ENCODE measurements at places on chromosomes 12 and 14.

DNA sequence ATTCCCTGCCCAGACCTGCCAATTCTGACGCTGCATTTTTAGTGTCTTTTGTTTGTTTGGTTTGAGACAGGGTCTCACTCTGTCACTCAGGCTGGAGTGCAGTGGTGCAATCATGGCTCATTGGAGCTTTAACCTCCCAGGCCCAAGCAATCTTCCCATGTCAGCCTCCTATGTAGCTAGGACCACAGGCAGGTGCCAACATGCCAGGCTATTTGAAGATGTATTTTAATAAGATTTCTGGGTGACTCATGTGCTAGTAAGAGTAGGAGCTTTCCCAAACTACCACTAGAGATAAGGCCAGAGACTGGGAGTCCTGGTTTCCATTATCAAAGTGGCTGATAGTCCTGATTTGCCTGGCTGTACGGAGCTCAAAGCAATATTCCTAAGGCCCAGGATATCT lies 693.3 kb downstream of the MED13L start:
- no peak for DNase-seq

DNA sequence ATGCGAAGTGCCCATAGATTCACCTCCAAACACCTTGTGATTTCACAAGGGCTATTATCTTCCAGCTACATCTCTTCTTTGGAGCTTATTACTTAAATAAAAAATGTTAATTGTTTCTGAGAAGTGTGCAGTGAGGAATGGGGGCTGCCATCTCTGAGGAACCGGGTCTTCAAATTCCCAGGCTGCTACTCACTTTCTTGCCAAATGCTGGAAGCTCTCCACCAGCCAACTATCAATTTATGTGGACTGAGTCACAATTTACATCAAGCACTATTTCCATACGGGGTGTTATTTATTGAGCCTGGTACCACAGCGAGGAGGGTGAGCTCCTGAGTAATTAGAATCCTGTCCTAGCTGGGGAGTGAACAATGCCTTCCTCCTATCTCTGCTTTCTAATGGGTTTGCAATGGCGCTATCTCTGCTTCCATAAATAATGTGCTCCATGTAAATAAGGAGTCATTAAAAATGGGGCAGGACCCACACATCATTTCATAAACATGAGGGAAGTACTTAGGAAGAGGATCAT lies 898.3 kb downstream of the VRK1 start:
- DNase-seq: no peak

DNA sequence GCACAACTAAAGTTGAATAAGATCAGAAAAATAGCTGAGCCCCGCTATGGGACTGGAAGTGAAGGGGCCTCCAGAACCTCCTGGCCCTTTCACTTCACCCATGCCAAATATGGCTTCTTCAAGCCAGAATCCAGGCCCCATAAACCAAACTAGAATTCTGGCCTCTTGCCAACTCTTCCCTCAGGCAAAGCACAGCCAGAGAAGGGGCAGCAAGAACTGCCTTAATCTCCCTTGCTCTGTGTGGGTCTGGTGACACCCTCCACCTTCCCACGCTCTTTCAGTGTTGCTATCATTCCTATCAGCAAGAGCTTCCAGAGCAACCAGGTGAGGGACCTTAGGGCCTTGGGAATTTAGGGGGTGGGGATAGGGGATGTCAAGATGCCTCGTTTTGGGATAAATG lies 3.1 kb upstream of the PNMA1 start:
- DNase-seq: no peak

- DNase-seq: no peak
Measured at GRCh38 chr12:122558745-122559641, 31.9 kb downstream of the KNTC1 start.

DNA sequence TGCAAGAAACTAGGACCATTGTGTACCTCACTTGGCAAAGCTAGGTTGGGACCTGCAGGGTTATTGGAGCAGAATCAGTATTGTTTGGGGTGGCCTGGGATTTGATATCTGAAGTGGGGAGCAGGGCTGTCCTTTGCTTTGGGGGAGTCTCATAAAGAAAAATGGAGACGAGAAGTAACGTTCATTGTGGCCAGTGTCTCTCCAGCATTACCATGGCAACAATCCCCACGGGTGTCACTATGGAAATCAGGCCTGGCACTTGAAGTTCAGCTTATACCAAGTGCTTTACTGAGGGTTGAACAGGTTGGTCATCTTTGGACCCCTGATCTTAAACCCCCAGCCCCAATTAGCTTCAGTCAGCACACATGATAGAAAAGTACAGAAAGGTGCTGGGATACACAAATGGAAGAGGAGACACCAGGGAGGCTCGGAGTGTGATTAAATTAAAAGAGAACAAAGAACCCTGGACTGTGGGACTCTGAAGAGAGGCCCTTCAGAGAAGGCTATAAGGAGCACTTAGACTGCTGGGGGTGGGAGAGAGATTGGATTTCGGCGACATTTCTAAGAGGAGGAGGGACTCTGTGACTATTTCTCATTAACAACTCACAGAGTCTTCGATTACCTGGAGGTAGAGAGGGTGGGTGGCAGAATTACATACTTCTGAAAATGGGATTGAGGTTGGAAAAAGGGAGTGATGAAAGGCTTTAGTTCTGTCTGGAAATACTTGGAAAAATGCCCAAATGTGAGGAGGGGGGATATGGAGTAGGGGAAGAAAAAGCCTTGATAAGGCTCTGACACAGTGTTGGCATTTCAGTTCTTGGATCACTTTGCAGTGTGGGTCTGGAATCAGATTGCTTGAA lies 3.7 kb downstream of the KIF5A start:
- DNase-seq: no peak

DNA sequence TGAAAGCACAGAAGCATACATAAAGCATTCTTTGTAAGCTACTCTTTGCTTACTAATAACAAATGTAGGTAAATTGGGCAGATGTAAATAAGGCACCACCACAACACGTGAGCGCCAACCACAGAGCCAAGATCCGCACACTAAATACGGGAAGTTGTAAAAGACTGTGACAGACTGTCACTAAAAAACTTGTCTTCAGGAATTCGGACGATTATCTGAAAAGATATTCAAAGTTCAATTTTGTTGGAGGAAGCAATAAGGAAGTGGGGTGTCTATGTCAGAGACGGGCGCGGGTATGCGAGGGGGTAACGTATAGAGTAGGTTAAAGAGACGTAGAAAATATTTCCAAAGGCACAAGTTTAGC lies 1.5 kb upstream of the HSP90B1 start:
- peak; percentile 22 for DNase-seq

DNA sequence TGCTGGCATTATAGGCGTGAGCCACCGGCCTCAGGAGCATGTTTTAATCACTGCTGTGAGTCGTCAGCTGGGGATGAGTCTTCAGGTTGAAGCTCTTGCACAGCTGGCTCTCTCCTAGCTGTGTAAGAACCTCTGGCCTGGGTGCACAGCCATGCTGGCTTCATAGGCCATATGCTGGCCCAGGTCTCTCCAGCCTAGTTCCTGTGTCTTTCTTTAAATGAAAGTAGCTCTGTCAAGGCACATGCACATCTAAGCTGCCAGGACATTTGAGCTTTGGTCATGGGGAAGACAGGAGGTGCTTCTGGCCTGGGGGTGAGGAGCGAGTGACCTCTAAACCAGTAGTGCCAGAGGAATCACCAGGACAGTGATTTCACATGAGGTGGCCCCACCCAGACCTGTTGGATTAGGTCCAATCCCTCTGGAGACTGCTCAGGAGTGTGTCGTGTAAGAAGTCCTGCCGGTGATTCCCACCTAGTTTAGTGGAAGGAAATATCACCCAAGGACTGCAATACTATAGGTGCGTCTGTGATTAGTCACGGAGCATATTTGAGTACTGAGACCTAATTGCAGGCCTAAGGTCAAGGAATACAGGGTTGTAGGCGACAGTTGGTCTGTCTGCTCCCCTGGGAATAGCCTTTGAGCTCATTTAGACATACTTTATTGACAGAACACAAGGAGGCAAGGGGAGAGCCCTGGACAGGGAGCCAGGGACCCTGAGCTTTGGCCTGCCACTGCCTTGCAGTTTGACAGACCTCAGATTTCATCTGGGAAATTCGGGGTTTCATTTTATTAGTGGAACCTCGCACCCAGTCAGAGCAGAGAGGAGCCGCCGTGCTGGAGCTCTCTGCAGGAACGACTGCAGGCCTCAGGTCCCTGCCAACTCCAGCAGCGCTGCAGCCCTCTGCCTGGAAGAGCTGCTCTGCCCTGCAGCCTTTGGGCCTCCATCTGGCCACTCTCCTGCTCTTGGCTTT lies 67.0 kb downstream of the ANKRD9 start:
- DNase-seq: no peak

DNA sequence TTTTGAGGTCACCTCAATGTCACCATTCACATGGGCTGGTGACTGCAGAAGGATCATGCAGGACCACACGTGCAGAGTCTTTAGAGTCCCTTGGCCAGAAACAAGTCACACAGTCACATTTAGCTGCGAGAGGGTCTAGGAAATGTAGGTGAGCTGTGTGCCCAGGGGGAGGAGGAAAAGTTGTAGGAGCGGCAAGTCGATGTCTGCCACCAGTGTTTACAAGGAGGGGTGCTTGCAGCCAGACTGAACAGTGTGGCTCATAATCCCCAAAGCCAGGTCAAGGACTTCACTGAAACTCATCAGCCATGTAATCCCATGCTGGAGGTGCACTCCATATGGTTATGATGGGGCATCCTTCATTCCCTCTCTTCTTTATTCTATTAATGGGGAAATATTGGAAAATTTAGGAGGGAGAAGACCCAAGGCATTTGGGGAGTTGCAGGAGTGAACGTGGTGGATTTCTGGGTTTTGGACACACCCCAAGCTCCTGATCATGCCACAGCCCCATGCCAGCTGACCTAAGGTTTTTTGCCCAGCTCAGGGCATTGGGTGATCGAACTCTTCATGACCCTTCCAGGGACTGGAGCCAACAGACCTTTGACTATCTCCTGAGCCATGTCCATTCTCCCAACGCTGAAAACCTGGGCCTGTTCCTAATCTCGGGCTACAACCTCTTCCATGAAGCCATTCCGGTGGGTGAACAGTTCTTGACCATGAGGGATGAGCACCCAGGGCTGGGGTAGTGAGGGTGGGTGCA lies 7.2 kb downstream of the DAO start:
- DNase-seq: no peak

GRCh38 chr14:53190938-53191337 lies 37.8 kb upstream of the DDHD1 start:
- DNase-seq: no peak

DNA sequence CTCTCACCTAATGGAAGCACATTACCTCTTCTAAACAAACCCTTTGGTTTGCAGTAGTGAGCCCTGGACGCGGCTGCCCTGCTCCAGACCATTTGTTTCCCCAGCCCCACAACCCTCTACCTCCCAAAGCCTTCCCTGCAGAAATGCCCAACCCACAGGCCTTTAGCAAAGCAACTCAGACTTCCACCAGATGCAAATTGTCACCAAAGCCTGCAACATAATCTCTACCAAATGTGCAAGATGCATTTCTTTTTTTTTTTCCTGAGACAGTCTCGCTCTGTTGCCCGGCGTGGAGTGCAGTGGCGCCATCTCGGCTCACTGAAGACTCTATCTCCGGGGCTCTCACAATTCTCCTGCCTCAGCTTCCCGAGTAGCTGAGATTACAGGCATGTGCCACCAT lies 56.2 kb downstream of the VWF start:
- no peak for DNase-seq

GRCh38 chr12:58893495-58893894 lies 26.8 kb downstream of the LRIG3 start:
- DNase-seq: no peak

- no peak for DNase-seq
Measured at GRCh38 chr12:131830335-131830913, 2.2 kb downstream of the MMP17 start.

DNA sequence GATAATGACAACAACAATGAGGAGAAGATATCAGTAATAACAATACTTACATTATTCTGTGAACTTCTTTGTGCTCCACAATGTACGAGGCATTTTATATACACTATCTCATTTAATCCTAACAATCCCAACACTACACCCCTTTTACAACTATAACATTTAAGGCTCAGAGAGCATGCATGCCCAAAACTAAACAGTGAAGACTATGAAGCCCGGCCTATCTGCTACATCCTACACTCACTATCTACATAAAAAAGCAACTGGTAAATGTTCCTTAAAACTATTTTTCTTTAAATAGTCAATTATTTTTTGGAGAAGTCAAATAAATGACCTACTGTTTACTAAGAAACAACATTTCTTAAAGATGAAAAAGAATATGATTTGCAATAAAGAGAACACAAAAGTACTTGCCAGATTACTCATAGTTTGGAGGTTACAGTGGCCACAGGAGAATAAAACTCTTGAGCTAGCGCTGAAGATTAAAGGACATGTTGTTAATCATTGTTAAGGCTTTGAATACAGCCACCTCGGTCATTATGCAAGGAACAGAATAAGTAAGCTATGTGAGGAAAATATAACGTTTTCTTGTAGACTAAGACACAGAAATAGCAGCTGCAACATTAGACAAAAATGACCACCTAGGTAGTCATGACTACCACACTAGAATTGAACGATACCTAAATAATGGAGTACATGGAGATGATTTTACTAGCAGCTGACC lies 56.7 kb downstream of the EPS8 start:
- DNase-seq: no peak

DNA sequence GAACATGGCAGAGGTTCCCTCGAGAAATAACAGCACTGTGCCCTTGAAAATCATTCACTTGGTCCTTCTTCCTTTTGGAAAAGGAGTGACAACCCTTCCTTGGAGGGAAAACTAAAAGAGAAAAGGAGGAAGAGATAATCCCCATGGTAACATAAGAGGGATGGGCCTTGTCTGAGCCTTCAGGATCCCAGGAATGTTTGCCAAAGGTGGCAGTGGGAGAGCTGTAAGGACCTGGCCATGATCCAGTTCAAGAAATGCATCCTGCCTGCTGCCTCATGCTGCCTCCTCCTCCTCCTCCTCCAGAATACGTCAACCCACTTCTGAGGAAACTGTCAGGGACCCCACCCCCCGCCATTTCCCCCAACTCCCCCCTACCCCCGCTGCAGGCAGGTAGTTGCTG lies 118.8 kb downstream of the KCNK10 start:
- DNase-seq: no peak

DNA sequence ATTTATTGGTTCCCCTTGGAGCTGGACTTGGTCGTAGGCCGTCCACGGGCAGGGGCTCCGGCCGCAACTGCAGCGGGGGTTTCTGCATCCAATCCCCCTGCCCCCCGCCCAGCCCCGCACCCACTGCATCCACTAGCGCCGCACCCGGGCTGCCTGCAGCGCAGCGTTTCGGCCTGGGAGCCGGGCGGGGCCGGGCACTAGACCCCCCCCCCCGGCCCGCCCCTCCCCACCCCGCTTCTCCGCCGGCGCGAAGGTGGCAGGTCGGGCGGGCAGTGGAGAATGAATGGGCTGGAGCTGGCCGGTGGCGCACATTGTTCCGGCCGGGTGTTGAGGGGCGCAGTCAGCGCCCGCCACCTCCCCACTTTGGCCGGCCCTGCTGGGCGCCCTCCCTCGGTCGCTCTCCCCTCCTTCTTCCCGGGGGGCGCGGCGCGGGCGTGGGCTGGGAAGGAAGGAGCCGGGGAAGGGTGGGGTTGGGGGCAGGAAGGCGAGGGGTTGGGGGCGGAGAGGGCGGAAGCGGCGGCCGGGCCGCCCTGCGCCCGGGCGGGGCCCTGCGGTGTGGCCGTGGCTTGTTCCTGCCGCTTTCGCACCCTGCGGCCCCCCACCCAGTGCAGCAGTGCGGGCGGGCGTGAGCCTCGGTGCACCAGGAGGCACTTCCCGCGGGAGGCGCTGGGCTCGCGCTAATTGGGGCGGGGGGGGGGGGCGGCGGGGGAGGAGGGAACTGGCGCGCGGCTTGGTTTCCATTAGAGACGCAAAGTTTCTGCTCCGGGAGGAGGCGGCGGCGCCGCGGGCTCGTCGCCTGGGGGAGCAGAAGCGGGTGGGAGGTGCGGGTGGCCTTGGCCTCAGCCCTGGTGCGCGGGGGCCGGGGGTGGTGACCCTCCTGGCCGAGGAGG lies 841 bp downstream of the CALM1 start:
- peak; percentile 52 for DNase-seq
